ENCODE measurements at places on chromosomes 5 and 9.

GRCh38 chr9:135948968-135949367 is 12.2 kb downstream of the UBAC1 start:
- DNase-seq = no peak

DNA sequence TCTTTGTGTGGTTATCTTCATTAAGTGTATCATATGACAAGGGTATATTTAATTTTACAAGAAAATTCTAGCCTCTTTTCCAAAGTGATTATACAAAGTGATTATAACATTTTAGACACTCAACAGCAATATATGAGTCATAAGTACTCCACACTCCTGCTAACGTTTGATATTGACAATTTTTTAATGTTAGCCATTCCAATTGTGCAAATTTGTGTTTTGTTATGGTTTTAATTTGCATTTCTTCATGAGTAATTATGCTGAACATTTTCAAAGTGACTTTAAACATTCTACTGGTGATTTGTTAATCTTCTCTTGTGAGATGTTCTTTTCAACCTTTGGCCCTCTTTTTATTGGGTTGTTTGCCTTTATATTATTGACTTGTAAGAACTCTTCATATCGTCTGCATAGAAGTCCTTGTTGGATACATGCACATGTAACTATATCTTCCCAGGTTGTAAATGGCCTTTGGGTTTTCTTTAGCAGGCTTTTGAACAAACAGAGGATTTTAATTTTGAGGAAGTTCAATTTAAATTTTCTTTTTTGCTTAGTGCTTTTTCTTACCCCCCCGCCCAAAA is 771.6 kb upstream of the ZNF608 start:
- DNase-seq = no peak

- no peak for DNase-seq
These were observed 7.0 kb downstream of the FSTL4 start for GRCh38 chr5:133605323-133605722.

DNA sequence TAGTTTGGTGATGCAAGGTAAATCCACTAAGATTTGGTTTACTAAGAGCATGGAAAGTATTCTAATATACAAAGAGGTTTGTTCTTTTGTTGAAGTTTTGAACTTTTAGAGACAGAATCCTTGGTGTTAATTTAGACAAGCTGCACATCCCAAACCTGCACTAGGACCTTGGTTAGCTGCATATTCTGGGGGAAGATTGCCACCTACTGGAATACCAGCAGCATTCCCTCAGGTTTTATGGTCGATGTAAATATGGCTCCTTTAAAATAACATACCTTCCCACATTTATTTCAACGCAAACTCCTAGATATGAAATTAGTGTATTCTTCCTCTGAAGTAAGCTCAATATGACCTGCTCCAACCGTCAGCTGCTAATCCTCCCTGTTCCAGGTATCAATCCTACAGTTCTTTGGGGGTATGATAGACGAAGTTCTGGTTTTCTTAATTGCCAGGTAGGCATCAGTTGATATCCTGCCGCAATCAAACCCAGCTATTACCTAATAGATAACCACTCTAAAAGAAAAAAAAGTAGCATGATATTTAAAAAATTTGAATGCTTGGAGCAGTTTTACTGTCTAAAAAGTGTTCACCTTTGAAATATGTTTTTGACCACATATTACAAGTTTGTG is 624.1 kb downstream of the ISL1 start:
- peak; percentile 17 for DNase-seq

- no peak for DNase-seq
These were observed 32.4 kb upstream of the CTNNA1 start for GRCh38 chr5:138720840-138721239.

Measured in LNCaP clone FGC (cell line).